Suprapubic skin (tissue), 4 donors: ENCODE measurements at places on chromosomes 3 and 15.
A peak's percentile ranks its signal among the peaks of the same experiment; 100 is the strongest.

DNA sequence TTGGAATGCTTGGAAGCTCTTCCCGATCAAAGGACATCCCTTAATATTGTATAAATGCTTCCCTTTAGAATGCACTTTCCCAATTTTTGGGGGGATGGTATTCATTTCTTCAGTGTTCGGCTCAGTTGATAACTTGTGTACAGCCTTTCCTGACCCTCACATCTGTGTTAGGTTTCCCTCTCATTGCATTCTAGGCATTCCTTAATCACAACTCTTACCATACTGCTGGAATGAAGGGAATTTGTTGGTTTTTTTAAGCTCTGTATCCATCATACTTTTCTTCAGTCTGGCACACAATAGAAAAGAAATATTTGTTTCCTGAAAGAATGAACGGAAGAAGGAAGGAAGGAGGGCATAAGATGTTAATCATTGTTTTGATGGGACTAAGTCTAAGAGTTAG is 119.5 kb downstream of the CHST2 start:
- no peak for DNase-seq

GRCh38 chr3:107959550-107960154 is 131.2 kb downstream of the CD47 start:
- DNase-seq, result no peak

DNA sequence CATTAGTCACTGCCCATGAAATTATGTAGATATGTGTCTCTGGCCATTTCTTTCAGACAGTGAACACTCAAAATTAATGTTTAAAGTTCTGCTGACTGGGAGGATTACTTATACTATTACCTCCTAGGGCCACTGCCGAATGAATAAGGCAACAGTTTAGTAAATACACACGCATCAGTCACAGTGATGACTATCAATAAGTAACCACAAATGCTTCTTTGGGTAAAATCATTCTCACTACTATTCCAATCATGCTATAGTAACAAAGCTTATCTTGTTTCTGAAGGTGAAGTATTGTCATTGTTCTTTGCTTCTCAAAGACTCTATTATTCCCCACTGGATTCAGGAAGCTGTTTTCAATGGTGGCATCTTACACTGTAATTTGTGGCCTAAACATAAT is 478.8 kb downstream of the EPHA3 start:
- DNase-seq, result no peak

GRCh38 chr3:109115451-109115850 is 2.5 kb downstream of the MORC1 start:
- no peak for DNase-seq

GRCh38 chr3:81761904-81762580 is 597 bp upstream of the GBE1 start:
- no peak for DNase-seq

- no peak for DNase-seq
These were observed 20.9 kb downstream of the RAB5A start for GRCh38 chr3:19967812-19968211.

GRCh38 chr3:171086914-171087313 is 60.4 kb upstream of the SLC2A2 start:
- no peak for DNase-seq

GRCh38 chr3:196772897-196773296 is 33.2 kb downstream of the PAK2 start:
- DNase-seq, result no peak

DNA sequence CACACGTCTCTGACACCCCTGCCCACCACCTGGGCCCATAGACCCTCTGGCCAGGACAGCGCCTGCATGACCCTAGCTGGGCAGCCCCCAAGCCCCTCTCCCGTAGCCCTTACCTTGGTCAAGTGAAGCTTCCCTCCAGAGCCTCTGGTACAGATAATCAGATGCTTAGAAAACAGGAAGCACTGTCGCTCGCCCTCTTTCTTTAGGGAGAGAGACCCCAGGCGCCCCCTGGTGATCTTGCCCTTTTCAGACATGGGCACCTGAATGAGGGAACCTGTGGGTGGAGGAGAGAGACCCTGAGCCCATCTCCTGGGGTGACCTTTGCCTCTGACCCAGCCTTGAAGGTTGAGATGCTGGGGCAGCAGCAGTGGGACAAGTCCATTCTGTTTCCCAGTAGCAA is 65.4 kb downstream of the RASGRF1 start:
- no peak for DNase-seq

DNA sequence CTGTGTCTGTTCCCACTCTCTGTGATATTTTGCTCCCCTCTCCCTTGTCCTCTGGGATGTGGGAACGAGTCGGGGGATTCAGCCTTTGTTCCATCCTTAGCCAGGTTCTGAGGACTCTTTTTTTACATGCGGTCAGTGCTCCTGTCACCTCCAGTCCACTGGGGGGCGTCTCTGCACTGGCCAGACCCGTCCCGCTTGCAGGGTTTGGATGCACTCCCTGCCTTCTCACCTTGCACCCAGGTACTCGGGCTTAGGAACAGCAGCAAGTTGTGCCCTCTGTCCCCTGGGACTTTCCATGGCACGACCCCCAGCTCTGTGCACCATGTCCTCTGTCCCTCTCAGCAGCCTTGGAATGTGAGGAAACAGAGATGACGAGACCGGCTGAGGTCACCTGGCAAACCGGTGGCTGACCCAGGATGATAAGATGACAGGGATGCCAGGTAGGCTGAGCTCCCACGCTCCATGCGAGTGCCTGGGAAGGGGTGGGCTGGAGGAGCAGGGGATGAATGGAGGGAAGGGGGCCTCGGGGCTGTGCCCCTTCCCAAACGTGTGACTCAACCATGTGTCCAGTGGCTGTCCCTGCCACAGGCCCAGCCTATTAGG is 27.3 kb upstream of the FGD5 start:
- peak; percentile 79 for DNase-seq

DNA sequence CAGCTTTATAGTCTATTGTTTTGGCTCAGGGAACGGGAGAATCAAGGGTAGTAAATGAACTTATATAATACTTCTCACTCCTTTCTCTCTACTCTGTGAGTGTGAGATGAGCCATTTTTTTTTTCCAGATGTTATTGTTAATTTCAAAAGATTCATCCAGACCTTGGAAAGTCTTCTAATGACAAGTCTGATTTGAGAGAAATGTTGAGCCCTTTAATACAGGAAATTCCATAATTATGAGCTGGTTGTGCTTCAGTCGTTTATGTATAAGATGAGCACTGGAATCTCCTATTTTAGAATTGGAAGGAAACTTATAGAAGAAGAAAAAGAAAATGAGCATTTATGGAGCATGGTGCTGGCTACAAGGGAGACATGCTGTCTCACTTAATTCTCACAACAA is 92.0 kb downstream of the FBN1 start:
- DNase-seq, result no peak

DNA sequence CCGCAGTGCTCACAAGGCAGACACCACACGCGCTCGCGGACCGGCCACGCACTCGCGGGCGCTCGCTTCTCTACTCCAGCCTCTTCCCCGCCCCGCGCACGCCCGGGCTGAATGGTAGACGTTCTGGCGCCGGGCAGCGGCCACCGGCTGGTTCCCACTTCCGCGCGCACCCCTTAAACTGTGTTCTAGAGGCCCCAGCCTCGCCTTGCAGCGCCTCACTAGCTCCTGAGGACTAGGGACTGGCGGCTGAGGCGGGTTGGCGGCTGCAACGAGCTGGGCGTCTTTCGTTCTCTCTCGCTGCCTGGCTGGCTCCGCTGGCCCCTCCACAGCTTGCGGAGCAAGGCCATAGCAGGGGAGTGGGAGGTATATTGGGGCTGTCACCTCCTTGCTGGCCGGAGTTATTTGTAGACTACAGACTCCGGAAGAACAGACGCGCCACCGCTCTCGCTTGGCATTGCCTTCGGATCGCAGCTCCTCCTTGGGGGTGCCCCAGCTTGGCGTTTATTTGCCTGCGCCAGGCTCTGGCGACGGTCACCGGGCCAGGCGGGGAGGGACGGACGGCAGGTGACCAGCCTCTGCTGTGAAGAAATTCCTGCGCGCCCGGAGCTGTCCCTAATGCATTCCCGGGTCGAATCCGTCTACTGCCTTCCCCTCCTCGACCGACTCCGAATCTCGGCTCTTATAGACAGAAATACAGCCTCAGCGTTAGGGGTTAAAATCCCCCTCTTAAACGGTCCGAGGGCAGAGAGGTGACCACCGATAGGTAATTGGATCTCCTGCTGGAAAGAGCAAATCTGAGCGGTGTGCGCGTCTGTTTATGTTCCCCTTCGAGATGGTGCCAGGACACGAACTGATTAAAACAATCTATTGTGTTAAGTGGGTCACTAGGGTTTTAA is 1.3 kb downstream of the GREM1 start:
- DNase-seq, result no peak

DNA sequence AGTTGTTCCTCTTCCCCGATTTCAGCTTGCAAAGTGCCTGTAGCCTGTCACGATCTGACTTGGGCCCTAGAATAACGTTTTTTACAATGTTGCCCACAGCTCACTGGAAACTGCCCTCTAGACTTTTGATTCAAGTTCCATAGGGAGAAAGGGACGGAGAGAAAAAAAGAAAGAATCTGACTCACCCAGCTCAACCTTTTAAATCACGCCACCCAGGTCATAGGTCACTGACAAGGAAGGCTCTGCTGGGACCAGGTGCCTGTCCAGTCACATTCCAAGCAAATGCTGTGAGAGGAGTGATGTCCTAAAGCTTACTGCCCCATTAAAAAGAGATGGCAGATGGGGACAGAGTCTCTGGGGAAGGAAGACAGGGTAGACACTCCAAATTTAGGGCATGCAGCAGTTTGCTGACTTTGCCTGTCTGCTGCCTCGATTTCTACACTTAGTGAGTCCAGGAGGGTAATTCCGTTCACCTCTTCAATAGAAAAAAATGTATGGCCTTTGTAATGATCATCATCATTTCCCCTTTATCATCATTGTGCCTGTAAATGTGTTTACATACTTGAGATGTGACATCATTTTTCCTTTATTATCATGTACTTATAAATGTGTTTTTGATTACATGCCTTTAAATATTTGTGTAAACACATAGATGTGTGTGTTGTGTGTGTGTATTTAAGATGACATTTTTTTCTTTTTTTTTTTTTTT is 8.4 kb upstream of the MYO1E start:
- no peak for DNase-seq

GRCh38 chr3:147680837-147681483 is 271.8 kb downstream of the ZIC1 start:
- DNase-seq, result no peak

GRCh38 chr15:46709460-46710083 is 1007.7 kb upstream of the SEMA6D start:
- DNase-seq, result no peak

- DNase-seq, result no peak
These were observed 1014.1 kb upstream of the SEMA6D start for GRCh38 chr15:46703020-46703861.

DNA sequence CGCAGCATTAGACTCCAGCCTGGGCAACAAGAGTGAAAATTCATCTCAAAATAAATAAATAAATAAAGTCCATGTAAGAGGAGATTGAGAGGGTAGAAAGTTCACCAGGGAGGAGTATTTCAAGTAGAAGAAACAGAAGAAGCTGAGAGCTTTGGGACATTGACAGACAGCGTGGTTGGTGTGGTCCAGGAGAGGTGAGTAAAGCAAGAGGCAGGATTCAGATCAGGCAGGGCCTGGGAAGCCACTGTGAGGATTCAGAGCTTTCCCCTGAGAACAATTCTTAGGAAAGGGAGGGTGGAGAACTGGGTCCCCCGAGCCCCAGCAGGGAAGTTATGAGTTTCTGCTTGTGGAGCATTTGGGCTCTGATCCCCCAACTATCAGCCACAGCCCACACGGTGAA is 54.2 kb upstream of the AMOTL2 start:
- DNase-seq, result no peak

GRCh38 chr3:32440611-32441350 is 49.1 kb downstream of the CMTM7 start:
- no peak for DNase-seq

- no peak for DNase-seq
These were observed 21.4 kb upstream of the UBE2Q2 start for GRCh38 chr15:75821786-75822345.

- DNase-seq, result no peak
These were observed 33.5 kb upstream of the PDZRN3 start for GRCh38 chr3:73658227-73658626.

DNA sequence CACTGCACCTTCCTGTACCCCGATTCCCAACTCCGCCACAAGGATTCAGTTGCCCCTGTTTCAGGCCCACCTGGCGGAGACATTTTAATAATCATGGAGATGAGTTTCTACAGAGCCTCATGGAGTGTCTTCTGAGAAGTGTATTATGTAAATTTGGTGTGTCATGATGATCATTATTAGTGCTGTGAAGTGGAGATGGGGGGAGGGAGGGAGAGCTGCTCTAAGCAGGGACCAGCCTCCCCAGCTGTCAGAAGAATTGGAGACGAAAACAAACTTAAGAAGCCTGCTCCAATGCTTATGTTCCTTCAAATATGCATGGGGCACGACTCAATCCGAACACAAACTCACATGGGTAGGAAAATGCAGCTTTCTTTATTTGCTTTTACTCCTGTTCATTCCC is 127.8 kb downstream of the EPHB1 start:
- DNase-seq, result no peak

DNA sequence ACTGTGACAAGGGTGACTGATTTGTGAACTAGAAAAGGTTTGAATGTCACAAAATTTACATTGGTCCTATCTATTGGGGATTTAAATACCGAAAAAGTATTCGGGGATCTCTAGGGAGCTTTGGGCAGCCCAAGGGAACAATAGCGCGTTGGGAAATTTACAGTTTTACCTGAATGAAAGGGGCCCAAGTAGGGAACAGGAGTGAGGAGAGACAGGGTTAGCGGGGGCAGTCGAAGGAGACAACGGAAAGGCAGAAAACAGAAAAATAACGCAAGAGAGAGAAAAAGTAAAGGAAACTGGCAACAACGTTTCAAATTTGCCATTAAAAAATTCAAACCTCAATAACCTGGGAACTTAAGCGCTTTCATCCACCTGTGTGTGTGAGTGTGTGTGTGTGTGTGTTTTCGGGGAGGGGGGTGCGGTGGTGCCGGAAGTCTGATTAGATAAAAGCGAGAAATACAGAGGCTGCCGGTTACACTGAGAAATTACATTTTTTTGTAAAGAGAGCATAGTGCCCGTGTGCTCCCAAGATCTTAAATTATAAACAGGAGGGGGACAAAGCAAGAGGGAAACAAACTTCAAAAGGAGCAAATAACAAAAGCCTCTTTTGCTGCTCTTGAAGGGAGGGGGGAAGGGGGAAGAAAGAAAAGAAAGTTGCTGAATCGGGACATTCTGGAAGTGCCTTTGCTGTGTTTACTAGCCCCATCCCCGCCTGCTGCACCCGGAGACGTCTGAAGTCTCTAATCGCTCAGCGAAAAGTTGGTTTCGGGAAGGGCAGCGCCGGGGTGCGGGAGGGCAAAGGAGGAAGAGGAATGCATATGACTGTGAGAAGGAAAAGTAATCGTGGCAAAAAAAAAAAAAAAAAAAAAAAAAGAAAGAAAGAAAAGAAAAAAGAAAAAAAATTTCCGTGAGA is 721 bp upstream of the ZIC1 start:
- DNase-seq, result no peak

GRCh38 chr15:57534281-57534680 is 57.4 kb upstream of the MYZAP start:
- no peak for DNase-seq

GRCh38 chr3:31544634-31545033 is 11.9 kb downstream of the STT3B start:
- DNase-seq, result no peak

DNA sequence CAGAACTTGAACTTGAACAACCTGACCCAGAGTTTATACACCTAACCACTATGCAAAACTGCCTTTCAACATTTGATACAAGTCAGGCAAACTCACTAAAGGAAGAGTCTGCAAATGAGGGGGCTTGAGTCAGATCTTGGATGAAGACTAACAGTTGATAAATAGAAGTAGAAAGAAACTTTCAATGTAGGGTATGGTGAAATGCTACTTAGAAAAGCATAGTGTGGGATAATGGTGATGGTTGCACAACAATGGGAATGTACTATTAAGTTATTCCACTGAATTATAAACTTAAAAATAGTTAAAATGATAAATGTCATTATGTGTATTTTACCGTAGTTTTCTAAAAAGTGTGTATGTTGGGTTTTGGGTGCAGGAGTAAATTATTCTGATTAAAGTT is 19.7 kb upstream of the ZNF280D start:
- no peak for DNase-seq
